ENCODE measurements at places on chromosomes 2 and 18.

GRCh38 chr2:237026981-237027711 lies 58.5 kb upstream of the COPS8 start:
- peak; percentile 74 for DNase-seq

GRCh38 chr2:37992601-37993000 lies 67.5 kb downstream of the RMDN2 start:
- no peak for DNase-seq

- no peak for DNase-seq
These were observed 1049.2 kb upstream of the ZEB2 start for GRCh38 chr2:145569108-145569507.

DNA sequence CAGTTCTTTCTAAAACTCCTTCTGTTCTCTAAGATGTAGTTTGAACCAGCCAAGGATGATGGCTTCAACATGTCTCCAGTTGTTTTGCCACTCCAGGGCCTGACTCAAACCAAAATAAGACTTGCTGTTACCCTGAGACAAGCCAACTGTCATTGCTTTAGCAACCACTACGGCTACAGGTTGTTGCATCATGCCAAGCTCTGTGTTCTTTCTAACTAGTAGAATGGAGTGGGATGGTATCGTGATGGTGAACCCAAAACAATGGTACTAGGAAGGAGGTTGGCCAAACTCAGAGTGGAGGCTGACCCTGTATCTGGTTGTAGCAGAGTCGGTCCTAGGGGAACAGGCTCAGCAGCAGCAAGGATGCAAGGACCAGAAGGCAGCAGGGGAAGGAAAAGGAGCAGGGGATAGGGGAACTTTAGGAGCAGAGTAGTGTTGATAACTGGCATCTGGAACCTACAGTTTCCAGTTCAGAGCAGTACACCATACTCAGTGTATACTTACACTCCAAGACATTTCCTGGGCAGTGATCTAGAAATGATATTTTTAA lies 51.6 kb downstream of the PDK1 start:
- DNase-seq: no peak

DNA sequence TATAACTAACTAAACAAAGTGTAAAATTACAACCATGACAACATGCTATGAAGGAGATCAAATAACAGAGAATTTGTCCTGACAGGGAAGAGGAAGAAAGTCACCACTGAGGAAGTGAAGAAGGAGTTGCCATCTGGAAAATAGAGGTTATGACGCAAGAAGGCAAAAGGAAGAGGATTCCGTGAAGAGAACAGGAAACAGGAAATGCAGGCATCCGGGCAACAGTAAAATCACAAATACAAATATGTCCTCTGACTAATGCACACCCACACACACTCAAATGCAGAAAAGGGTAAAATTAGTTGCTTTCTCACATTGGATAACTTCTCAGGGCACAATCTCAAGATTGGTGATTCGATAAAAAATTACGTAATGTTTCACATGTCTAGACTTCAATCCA lies 278.4 kb downstream of the TMX3 start:
- DNase-seq: no peak

- no peak for DNase-seq
These were observed 73.5 kb downstream of the GLI2 start for GRCh38 chr2:120809151-120809550.

DNA sequence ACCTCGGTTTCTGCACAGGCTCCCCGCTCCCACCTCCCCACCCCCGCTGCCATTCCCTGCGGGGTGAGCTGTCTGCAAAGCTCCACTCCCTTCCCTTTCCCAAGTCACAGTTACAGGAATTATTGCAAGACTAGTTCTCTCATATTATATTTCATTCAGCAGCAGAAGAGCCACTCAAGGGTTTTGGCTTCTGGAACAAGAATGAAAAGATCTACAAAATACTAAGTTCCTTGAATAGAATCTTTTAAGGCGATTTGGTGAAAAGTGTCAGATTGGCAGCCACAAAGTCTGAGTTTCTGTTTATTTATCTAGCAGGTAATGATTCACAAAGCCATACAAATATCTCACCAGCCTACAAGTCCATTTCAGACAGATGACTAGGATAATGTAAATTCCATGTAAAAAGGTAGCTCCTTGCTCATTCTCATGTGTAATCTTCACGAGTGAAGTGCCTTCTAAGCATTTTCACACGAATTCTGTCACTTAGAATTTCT lies 221.9 kb upstream of the RBBP8 start:
- DNase-seq: peak; percentile 61

GRCh38 chr2:189545418-189545817 lies 35.2 kb downstream of the SLC40A1 start:
- DNase-seq: no peak

DNA sequence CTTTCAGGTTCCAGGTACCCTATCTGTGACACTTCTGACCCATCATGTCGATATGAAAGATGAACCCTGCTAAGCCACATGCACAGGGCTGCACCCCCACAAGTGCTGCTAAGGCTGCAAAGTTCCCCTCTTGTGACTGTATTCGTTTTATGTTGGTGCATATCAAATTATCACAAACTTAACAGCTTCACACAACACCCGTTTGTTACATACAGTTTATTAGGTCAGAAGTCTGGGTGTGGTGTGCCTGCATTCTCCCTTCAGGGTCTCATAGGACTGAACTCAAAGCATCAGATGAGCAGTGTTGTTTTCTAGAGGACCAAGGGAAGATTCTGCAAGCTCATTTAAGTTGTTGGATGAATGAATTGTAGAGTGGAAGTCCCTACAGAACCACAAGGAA lies 199.4 kb downstream of the ANAPC1 start:
- no peak for DNase-seq

GRCh38 chr2:171346723-171347557 lies 86.8 kb downstream of the METTL8 start:
- no peak for DNase-seq

GRCh38 chr2:38572167-38572566 lies 30.6 kb downstream of the HNRNPLL start:
- DNase-seq: no peak

GRCh38 chr18:67553437-67553836 lies 36.9 kb upstream of the DSEL start:
- no peak for DNase-seq

DNA sequence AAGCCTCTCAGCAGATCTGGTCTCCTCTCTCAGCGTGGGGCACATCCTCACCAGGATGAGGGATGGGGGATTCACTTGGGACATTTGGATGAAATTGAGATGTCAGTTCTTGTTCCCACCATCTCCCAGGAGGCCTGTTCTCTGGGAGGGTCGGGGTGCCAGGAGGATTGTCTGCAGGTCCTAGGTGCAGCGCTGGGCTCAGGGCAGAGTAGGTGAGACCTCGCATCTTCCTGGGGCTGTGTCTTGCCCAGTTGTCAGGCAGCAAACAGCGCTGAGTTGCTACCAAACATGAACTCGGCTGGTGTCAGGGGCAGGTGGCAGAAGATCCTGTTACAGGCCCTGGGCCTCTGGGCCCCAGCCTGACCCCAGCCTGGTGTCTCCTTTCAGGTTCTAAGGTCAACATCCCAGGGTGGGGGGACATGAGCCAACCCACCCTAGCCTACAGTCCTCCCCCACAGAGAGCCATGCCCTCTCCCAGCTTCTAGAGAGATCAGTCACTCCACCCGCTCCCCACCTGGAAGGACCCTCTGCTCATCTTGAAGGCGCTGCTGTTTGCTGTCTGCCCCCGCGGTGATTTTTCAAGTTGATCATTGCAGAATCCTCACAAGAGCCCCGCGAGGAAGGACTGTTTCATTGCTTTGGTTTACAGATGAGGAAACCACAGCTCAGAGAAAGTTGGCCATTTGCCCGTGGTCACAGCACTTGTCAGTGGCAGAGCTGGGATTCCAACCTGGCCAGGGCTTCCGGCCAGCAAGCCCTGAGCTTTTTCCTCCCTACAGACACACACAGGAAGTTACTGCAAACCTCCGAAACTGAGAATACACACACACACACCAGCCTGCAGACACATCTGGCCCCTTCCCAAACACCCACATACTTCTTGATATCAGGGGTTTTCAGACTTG lies 83.9 kb downstream of the STPG4 start:
- DNase-seq: no peak

DNA sequence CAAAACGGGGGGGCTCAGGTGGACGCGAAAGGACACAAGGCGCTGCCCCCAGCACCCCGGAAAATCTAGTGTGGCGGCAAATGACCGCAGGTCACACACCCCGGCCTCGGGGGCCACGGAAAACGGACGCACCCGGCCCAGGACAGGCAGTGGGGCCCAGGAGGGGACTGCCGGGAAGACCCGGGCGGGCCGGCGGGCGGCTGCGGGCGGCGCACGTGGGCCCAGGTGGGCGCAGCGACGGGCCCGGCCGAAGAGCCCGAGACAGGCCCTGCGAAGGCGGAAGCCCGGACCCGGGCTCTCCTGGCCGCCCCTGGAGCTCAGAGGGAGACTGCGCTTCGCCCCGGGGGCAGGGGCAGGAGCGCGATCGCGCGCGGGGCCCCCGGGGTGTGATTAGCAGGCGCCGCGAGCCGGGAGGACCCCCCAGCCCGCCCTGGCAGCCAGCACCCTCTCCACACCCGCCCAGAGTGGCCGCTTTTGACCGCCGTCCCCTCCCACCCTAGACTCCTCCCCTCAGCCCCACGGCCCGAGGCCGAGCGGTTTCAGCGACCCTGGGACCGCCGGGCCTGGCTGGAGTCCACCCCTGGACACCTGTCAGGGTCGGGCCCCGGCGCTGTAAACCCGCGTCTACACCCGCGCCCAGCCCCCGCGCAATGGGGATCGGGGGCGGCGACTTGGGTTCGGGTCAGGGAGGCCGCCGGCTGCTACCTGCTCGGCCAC lies 773 bp downstream of the MBP start:
- DNase-seq: peak; percentile 85

GRCh38 chr2:160752475-160753330 lies 259.1 kb upstream of the RBMS1 start:
- DNase-seq: peak; percentile 26

DNA sequence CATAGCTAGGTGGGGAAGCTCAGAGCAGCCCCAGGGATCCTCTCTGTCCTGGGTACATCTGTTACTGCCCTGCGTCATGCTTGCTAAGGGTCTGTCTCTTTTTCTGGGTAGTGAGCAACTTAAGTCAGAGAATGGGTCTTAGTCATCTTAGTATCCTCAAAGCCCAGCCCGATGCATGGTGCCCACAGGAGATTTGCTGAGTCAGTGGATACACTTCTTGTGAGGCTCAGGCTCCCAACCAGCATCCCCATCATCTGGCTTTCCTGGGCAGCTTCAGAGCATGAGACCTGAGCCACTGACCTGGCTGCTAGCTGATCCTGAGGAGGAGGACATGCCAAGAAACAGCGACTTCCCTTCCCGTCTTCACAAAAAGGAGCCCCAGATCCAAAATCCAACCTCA lies 10.0 kb downstream of the FOXI3 start:
- DNase-seq: no peak

- no peak for DNase-seq
These were observed 46.6 kb downstream of the CDH20 start for GRCh38 chr18:61379827-61380226.

- DNase-seq: no peak
These were observed 315.6 kb downstream of the SETBP1 start for GRCh38 chr18:44996261-44996660.

GRCh38 chr2:186639939-186640338 lies 50.1 kb downstream of the ITGAV start:
- no peak for DNase-seq

- no peak for DNase-seq
These were observed 115.6 kb downstream of the COLEC12 start for GRCh38 chr18:384897-385296.

GRCh38 chr2:140567734-140568133 lies 1563.1 kb downstream of the LRP1B start:
- no peak for DNase-seq

DNA sequence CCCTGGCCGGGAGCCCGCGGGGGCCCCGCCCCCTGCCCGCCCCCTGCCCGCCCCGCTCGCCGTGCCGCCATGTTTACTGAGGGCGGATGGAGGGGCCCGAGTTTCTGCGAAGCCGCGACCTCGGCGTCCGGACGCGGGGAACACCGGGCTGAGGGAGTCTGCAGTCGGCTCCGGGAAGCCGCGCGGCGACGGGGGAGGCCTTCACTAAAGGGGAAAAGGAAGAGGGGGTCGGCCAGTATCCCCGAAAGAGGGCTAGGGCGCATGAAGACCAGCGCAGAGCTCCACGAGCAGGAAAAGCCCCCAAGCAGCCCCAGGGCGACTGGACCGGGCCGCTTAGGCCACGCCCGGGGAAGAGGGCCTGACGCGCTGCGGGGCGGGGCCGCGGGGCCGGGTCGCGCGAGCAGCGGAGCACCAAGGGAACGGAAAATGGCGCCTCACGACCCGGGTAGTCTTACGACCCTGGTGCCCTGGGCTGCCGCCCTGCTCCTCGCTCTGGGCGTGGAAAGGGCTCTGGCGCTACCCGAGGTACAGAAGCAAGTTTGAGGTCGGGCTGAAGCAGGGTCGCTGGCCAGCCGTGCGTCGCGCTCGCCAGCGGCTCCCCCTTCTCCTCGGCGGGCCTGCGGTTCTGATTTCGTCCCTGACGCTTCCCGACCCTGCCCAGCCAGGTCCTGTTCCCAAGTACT lies at the start of the genes ATRAID and SLC5A6:
Gene ATRAID, plus strand, starts transcription at position 99 of the 683 bp plus-strand sequence. Its CDS starts 328 bp downstream, at position 427.
Gene SLC5A6, minus strand, starts transcription at position 326 of the 683 bp plus-strand sequence. CDS start 4,618 bp downstream, outside the sequence.
- peak; percentile 98 for DNase-seq

GRCh38 chr2:48343571-48344440 lies 186.1 kb upstream of the STON1 start:
- DNase-seq: no peak

- no peak for DNase-seq
These were observed 172.1 kb downstream of the GFPT1 start for GRCh38 chr2:69214898-69215297.

DNA sequence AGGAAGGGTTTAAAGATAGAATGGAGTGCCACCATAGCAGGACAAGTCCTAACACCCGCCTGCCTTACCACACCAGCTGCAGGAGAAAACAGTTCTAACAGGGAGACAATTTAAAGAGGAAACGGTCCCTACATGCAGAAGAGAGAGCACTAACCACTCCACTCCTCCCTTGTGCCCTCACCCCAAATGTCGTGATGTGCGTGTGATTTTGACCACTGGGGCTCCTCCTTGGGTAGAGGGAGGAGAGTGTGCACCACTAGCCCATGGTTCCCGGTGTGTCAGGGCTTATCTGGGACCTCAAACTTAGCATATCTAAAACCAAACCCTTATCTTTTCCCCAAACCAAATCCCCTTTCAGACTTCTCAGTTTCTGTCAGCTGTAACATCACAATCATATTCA lies 105.5 kb upstream of the CCDC68 start:
- DNase-seq: no peak

DNA sequence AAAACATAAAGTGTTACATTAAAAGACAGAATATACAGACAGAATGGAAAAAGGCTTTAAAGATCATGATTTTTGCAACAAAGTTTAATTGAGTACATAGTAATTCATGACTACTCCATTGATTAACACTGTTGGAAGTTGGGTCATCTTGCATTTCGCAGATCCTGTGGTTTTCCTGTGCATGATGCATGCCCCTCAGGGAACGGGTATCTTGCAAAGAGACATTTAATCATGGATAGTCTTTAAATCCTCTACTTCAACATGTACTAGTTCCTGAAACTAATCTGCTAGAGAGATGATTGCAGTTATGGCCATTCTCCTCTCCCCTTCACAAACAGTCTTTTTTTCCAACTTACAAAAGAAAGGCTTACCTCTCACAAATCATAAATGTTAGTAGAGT lies 155.6 kb upstream of the DSEL start:
- no peak for DNase-seq

- no peak for DNase-seq
These were observed 751.3 kb downstream of the SOCS6 start for GRCh38 chr18:71040161-71040560.

- DNase-seq: no peak
These were observed 1330.0 kb upstream of the CELF4 start for GRCh38 chr18:38895560-38895959.

- DNase-seq: peak; percentile 74
These were observed 6.8 kb upstream of the HS1BP3 start for GRCh38 chr2:20657522-20658235.

GRCh38 chr2:223771475-223771874 lies 65.9 kb downstream of the AP1S3 start:
- DNase-seq: no peak
